Dermis microvascular lymphatic vessel endothelial cell (primary cell): ENCODE measurements at places on chromosomes 7 and 10.

DNA sequence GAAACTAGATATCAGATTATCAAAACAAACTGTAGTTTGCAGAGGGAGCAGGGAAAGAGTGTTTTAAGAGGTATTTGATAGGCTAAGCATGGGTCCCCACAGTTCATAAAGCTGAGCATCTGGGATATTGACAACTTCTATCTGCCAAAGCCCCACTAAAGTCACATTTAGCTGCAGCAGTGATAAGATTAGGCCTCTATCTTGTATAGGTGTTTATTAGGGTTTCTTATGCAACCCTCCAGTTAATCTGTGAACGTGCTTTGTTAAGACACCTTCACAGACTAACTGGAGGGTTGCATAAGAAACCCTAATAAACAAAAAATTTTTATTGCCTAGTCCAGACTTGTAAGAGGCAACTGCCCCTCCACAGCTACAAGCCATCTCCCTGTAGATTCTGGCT, 78.0 kb downstream of the CYP51A1 start:
- DNase-seq = no peak

GRCh38 chr10:122164023-122164601, 107.0 kb upstream of the BTBD16 start:
- DNase-seq = peak; percentile 43

- DNase-seq = peak; percentile 85
These were observed 32.6 kb downstream of the PIP4K2A start for GRCh38 chr10:22681783-22682183.

- DNase-seq = peak; percentile 52
These were observed 22.1 kb downstream of the CLIP2 start for GRCh38 chr7:74311305-74311744.

- no peak for DNase-seq
These were observed 103.8 kb downstream of the OR13A1 start for GRCh38 chr10:45211576-45211975.

- no peak for DNase-seq
These were observed 92.8 kb upstream of the CAPZA2 start for GRCh38 chr7:116769546-116769945.

GRCh38 chr10:55091691-55092328, 290.8 kb upstream of the PCDH15 start:
- DNase-seq = peak; percentile 2

- no peak for DNase-seq
These were observed 37.3 kb downstream of the TWIST1 start for GRCh38 chr7:19080093-19080492.

GRCh38 chr7:91228327-91228726, 35.9 kb upstream of the FZD1 start:
- no peak for DNase-seq

GRCh38 chr7:150716368-150716767, at the start of gene GIMAP1:
TSS of gene GIMAP1 (plus strand) at chr7:150716613. CDS start at chr7:150719048, 2,435 bp downstream.
- DNase-seq = peak; percentile 89

DNA sequence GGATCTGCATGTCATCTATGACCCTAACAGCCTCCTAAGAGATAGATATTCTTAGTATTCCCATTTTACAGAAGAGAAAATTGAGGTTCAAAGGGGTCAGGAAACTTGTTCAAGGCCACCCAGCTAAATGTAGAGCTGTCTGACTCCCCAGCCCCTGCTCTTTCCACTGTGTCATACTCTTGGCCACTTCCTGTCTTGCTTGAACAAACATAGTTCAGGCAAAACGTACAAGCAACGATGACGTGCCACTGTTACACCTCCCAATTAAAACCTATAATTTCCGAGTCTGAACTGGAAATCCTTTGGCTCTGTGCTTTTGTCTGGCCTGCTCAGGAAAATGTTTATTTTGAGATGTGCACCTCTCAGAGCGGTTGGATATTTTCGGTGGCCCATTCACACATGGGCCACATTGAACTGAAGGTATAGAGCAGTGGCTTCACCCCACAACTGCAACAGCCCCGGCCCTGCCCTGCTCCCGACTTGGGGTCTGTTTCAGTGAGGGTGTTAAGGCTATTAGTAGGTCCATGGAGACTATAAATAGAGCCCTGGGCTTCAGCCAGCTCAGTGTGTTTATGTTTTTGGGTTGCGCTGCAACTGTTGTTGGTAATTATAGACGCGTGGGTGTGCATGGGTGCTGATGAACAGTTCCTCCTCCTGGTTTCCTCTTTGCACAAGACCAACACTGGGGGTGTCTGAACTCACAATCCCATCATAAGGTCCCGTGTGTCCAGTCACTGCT, 172.3 kb upstream of the ADO start:
- peak; percentile 12 for DNase-seq

GRCh38 chr7:138465046-138465445, 5.0 kb downstream of the TRIM24 start:
- no peak for DNase-seq

- no peak for DNase-seq
These were observed 1014.1 kb downstream of the REEP3 start for GRCh38 chr10:64535131-64535867.

- no peak for DNase-seq
These were observed 256.1 kb downstream of the KLF6 start for GRCh38 chr10:3528823-3529403.

DNA sequence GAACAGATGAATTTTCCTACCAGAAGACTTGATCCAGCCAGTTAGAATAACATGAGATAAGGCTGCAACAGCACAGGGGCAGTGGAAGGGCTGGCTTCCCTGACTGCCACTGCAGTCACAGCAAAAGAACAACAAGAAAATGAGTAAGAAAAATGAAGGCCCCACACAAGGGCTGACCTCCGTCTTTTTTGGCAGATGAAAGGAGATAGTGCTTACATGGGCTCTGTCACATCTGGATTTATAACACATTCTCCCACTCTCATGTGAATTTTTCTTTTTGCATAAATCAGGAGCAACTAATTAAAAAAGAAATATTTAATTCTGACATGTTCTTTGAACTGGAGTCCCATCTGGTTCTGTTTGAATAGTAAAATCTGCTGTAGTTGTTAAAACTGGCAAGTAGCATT, 99.6 kb downstream of the NRP1 start:
- DNase-seq = no peak

DNA sequence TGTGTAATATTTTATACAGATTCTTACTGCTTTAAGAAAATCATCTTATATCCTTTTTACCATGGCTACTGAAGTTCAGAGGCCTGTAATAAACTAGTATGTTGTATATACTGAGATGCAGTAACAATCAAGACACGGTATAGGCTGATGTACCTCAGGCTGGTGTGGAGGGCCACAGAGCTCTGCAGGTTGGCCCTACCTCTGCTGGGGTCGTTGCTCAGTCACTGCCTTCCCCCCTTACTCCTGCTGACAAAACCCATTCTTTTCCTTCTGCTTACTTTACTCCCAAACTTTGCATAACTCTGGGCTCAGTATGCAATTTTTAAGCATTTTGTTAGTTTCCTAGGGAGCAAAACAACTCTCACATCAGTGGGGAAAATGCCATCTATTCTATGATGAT, 200.1 kb upstream of the FOXP2 start:
- no peak for DNase-seq

DNA sequence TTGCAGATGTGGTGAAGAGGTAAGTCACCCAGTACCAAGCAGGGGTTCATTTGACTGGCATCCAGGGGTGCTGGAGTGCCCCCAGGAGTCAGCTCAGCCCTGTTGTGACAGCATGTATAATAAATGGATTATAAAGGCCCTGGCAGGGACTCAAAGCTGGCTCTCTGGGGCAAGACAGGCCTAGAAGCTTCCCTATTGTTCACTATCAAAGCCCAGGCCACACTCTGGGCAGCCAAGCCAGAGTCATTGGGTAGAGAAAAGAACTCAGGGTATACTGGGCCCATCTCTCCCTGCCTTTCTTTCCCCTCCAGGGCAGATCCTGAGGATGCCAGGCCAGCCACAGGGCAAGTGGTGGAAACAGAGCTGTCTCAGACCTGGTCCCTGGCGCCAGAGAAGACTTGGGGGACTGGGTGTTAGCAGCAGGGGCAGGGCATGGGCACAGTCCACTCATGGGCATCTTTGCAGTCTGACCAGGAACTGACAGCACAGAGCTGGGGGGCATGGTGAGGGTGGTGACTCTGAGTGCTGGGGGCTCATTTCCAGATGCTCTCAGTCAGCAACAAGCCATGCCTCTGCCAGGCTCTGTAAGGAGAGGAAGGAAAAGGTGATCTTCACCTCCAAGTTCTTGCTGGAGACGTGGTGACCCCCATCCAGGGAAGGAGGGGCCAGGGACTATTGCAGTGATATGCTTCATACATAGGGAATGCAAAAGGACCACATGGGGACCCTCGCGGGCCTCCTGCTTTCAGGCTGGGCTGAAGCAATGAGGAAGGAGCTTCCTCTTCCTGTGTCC, 11.7 kb downstream of the RBP3 start:
- DNase-seq = no peak

DNA sequence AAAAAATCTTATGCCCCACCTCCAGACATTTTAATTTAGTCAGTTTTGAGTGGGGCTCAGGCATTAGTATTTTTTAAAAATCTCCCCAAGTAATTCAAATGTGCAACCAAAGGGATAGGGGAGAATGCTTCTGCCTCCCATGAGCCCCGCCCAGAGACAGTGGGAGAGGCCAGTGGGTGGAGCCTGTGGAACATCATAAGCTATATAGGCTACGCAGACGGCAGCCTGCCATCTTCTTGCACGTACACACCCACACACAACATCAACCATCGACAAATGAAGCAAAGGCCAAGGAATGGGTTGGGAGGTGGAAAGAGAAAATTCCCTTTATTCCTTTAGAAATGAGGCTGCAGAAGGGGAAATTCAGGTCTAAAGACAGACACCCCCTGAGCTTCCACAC, 25.2 kb downstream of the CREB3L2 start:
- DNase-seq = no peak

GRCh38 chr7:138478499-138478908, 18.4 kb downstream of the TRIM24 start:
- no peak for DNase-seq

- DNase-seq = no peak
These were observed 22.4 kb upstream of the CRYGN start for GRCh38 chr7:151462306-151462779.

- no peak for DNase-seq
These were observed 262.2 kb upstream of the INHBA start for GRCh38 chr7:41964849-41965745.

- no peak for DNase-seq
These were observed 172.2 kb downstream of the C7orf25 start for GRCh38 chr7:42739638-42740037.

- no peak for DNase-seq
These were observed 560.8 kb downstream of the REEP3 start for GRCh38 chr10:64081947-64082482.

GRCh38 chr10:20207653-20208052, 391.4 kb downstream of the PLXDC2 start:
- no peak for DNase-seq

- no peak for DNase-seq
These were observed 11.2 kb downstream of the AVL9 start for GRCh38 chr7:32506266-32507054.

DNA sequence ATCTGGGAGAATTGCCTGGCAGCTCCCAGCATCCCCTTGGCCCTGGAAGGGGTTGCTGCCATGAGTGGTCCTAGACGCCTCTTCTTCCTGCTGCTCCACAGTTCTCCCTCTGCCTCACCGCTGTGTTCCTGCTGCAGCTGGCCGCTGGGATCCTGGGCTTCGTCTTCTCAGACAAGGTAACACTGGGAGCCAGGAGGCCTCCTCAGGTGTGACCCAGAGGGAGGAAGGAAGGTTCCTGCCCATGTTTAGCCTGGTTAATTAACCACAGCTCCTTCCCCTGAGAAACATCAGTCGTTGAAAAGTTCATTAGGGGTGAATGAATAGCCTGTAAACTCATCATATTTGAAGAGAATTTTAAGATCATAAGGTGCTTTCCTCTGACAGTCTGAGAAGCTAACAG, 18.2 kb downstream of the TSPAN33 start:
- no peak for DNase-seq

DNA sequence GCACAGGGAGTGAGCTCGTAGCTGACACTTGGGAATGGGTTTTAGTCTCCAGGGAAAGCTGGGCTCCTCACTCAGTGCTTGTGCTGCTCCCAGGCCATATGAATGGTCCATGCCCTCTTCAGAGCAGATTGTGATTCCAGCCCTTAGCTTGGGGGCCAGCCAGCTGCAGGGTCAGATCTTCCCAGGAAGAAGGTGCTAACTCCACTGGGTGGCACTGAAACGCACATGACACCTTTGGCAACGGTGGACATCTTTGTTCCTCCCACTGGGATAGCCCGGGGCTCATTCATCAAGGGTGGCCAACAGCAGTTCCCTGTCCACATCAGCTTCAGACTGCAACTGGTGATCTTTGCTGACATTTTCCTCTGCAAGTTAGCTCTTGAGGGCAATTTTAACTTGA, 129.2 kb downstream of the DYNC2I1 start:
- no peak for DNase-seq

- no peak for DNase-seq
These were observed 341.1 kb upstream of the SEMA3A start for GRCh38 chr7:84535580-84536270.

- no peak for DNase-seq
These were observed 5.4 kb downstream of the INSIG1 start for GRCh38 chr7:155303039-155303593.

DNA sequence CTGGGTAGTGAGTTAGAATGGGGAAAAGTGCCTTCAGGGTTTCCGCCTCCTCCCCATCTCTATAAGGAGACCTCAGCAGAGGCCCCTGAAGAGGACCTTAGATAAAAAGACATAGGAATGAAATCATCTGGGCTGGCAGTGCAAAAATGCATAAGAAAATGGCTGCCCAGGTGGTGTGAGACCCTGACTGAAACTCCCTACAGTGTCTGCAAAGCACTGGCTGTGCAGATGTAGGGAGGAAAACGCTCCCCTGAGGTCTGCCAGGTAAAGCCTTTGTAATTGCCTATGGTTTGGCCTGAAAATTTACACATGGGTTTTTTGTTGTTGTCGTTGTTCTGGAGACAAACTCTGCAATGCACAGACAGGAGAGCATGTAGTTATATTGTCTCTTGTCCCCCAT, 128.1 kb upstream of the VWC2 start:
- DNase-seq = no peak

DNA sequence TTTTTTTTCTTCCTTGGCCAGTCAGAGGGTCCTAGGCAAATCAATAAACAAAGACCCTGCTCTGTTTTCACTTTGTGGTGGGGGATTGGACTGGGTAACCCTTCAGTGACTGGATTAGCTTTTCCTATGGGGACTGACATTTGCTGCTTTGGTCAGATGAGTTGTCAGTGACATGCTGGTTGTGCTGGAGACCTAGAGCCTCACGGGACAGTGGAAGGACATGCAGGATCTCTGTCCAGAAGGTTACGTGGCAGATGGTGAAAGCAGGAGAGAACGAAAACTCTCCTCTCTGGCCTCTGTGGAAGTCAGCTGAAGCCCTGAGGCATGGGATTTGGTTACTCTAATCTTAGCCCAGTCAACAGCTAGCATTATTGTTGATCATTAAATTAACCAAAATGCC, 90.0 kb upstream of the BMPER start:
- DNase-seq = no peak
